ENCODE measurements at places on chromosomes 3 and 15.

GRCh38 chr15:84797212-84797611 lies 19.9 kb upstream of the ALPK3 start:
- no peak for DNase-seq

DNA sequence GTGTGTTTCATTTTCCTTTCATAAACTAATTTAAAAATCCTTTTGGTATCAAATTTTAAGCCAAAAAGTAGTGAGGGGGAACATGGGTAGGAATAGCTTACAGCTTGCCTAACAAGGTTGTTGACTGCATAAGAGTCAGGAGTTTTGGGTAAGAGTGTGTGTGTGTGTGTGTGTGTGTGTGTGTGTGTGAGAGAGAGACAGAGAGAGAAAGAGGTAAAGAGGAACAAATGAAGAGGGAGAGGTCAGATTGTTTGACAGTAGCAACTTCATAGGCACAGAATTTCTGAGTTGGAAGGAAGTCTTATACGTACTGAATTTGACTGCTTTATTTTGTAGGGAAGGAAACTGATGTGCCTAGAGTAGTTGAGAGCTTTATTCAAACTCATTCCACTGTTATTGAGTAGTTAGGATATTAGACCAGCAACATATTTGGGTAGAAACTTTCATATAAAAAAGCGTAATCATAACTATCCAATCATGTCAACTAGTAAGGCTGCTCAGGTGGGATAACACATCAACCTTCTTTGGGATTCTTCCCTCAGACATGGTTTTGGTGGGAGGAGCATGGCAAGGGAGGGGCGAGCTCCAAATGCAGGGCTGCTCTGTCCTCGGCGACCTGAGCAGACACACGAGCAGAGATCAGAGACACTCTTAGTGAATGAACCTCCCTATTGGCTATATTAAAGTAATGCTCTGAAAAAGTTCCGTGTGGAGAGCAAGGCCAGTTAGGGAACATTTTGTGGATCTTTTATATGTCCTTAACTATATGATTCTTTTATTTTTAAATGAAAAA lies 86.4 kb downstream of the LPP start:
- DNase-seq = no peak

GRCh38 chr15:46315434-46315833 lies 680.6 kb downstream of the SQOR start:
- DNase-seq = no peak

- DNase-seq = no peak
Measured at GRCh38 chr3:55974421-55975165, 487.5 kb upstream of the WNT5A start.

DNA sequence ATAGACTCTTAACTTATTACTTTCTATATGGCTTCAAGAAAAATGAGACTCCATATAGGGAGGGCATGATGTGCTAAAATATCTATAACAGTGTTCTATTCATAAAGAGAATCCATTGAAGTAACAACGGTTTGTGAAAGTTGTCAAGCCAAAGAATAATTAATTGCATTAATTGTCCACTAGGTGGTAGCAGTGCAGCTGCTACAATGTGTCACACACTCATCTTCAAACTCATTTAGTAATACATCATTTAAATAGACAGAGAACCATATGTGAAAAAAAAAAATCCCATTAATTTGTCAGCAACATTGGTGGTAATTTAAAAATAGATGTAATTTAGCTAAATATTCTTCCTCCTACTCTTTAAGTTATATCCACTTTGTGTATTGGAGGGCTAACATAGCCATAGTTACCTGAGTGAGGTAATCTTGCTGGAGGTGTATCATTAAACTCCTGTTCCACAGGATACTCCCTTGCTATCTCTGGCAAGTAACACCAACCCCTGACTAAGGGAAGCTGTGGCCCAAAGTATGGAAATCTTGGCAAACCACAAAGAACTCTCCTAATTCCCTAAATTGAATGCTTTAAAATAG lies 3.7 kb upstream of the CPA3 start:
- peak; percentile 53 for DNase-seq

- DNase-seq = no peak
Measured at GRCh38 chr3:51075221-51075775, 309.8 kb upstream of the MANF start.

DNA sequence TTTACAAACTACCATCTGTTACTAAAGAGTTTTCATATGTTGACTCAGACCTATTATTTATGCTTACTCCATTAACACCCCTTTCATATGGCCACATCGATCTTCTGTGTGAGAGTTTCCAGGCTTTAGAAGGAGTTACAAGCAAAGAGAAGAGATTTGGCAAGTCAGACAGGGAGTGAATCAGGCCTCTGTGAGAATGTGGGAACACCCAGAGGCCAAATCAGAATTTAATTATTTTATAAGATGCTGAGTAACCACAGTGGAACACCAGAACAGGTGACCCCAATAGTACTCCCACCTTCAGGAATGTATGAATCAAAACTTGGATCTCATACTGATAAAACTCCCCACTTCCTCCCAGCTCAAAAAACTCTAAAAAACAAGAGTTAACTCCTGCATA lies 42.0 kb downstream of the IFT57 start:
- peak; percentile 60 for DNase-seq

DNA sequence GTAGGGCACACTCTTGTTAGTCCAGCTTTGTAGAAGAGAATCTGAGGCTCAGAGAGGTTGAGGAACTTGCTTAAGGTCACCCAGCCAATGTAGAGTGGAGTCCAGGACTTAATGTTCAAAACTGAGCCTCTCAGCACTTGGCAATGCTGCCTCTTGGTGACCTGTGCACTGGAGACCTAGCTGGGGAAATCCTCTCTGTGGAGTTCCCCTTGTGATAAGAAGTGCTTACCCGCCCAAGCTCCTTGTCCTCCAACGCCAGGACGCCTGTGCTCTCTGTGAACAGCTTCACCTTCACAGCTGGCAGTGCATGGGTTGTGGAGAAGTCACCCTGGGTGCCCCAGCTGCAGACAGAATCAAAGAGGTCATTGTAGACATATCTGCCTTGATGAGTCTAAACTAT lies 219.1 kb upstream of the FEZF2 start:
- DNase-seq = no peak

DNA sequence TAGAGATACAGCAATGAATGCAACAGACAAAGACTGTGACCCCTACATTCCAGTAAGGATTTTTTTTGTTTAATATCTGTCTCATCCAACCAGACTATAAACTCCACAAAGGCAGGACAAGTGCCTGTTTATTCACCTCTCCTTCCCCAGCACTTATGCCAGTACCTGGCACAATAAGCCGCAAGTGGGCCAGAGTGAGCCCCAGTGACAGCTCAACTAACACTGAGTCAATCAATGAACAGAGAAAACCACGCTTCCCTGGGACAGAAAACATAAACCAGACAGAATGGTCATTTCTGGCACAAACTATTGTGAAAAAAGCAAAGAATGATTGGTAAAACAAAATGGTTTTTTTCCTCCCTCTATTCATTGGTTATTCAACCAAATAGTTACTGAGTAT lies 52.2 kb downstream of the RYK start:
- no peak for DNase-seq

DNA sequence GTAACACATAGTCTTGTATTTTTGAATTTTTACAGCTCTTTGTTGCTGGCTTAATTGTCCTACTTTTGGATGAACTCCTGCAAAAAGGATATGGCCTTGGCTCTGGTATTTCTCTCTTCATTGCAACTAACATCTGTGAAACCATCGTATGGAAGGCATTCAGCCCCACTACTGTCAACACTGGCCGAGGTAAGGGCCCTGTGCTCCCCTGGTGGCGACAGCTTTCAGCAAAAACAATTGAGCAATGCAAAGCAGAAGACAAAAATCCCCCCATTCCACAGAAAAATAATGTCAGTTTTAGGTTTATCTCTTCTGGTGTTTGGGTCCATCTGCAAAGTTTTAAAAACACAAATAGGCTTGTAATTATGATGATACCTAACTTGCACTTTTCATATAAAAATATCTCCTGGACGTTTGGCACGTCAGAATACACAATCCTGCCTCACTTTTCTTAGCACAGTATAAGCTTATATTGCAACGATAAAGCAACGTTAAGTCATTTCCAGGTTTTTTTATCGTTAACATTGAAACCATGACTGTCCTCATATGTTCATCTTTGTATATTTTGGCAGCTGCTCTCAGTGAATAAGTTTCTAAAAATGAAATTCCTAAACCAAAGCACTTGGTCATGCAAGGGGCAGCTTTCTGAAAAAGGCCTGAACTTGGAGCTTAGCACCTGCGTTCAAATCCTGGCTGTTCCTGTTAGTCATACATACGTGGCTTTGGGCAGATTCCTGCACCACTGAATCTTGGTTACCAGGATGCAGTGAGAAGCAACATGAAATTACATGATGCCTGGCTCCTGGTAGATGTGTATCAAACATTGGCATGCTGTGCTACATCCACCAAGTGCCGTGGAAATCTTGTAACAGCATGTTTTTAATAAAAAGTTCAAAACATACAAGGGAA lies 8.5 kb downstream of the SEC61A1 start:
- no peak for DNase-seq

DNA sequence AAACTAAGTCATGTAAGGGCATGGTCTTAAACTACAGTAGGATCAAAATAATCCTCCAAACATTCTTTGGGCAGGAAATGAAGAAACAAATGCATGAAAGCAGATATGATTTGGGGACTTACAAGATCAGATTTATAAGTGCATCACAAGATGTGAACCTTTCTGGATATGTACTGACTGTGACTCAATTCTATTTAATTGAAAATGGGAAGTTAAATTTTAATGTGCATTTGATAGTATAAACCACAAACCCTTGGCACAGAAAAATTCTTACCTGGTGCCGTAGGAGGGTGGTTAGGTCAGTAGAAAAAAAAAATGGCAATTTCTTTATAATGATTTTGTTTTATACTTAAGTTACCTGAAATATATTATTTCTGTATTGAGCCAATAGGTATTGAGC lies 262.5 kb upstream of the TGFBR2 start:
- no peak for DNase-seq

GRCh38 chr3:39362812-39363211 lies 20.4 kb upstream of the SLC25A38 start:
- no peak for DNase-seq

DNA sequence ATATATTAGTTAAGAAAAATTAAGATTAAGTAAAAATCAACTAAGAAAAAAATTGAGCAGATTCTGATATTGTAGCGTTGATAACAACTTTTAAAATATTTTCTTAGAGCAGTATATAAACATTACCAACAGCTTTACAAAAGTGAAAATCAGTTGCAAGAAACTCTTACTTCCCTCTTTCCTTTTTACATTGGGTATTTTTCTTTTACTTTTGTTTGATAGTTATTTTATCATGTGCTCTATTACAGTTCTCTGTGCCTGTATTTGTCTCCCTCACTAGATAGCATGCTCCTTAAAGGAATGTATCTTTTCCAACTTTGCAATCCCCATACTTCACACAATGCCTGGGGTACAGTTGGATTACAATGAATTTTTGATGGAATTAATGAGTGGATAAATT lies 87.5 kb upstream of the P3H2 start:
- DNase-seq = no peak

DNA sequence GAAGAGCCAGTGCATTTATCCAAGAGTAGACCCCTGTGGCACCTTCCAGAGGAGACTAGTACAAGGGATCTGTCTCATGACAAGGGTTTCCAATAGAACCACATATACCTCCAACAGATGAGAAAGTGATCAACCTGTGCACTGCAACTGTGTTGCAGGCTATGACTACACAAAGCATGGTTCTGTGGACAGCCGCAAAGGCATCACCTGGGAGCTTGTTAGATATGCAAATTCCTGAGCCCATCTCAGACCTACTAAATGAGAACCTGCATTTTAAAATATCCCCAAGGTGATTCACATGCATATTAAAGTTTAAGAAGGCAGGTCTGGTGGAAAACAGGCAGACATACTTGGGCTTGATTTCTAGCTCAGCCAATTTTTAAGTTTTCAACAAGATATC lies 368.7 kb downstream of the FOXP1 start:
- no peak for DNase-seq

All from NCI-H748 treated with DMSO at 0.1 percent for 48 hours (cell line).